NCI-H345 (cell line): ENCODE measurements at places on chromosomes 1 and 21.

DNA sequence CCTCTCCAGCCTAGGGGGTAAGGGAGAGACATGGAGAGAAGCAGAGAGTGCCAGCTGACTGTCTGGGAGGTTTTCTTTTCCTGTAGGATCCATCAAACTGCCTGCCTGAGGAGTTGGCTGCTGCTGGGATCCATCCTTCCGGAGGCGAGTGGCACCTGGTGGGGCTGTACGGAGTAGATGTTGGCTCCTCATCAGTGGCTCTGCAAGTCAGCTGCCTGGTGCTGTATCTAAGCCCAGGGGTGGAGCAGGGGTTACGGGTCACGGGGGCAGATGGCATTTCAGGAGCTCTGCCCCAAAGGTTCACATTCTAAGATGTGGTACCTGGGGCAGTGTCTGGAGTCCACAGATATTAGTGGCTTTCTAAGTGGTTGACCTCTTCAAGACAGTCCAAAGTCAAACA lies 128.0 kb downstream of the ACTL8 start:
- DNase-seq: no peak

GRCh38 chr1:166999500-167000055 lies 10.5 kb downstream of the MAEL start:
- no peak for DNase-seq

- DNase-seq: no peak
Observed at GRCh38 chr21:42614396-42614795, 39.0 kb upstream of the PDE9A start.

GRCh38 chr1:159869173-159869572 lies 6.7 kb upstream of the VSIG8 start:
- no peak for DNase-seq

GRCh38 chr1:46399307-46399706 lies 5.2 kb downstream of the FAAH start:
- DNase-seq: no peak

GRCh38 chr1:246106342-246106763 lies 400.7 kb downstream of the SMYD3 start:
- no peak for DNase-seq

- DNase-seq: no peak
Observed at GRCh38 chr1:107820801-107821200, 144.2 kb downstream of the VAV3 start.

GRCh38 chr1:35726450-35727433 lies 8.1 kb upstream of the C1orf216 start:
- DNase-seq: peak; percentile 42

DNA sequence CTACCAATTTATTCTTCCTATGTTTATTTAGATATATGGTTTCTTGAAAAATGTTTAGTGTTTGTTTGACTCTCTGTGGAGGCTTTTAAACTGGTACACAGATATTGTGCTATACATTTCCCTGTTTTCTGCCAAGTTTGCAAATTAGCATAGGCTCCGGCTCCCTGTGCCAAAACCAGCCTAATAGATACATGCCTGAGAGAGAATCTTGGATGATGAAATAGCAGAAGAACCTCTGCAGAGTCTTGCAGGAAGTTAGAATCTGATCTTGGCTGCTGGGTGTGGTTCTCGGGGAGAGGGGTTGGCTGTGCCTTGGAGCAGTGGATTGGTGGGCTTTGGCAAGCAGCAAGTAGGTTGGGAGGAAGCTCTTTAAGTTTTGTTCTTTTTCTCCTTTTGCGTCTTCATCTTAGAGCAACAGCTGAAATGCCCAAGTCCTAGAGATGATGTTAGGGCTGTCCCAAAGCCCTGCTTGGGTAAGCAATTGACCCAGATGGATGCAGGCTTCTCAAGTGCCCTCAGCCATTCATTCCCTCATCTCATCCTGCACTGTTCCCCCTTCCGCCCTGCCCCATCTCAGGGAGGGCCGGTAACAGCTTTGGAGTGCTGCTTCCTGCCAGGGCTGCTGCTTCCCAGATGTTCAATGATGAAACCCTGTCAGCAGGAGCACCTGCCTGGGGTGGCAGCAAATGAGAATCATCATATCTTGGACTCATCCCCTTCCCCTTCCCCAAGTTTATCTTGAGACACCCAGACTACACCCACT lies 9.3 kb downstream of the PLA2G2A start:
- DNase-seq: no peak

DNA sequence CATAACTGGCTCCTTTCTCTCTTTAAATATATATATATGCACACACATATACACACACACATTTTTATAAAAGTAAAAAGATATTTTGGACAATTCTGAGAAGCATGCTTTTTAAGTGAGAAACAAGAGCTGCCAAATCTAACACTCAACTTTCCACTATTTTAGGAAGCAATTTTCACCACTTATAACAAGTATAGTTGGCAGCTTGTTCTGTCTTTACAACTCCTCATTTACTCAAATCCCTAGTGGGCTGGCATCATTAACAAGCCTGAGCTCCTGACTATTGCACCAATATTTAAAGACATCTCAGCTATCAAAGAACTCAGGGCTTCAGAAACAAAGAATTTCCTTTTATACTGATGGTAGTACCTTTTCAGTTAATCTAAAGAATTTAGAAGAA lies 76.6 kb downstream of the RAB3GAP2 start:
- no peak for DNase-seq

GRCh38 chr21:38429011-38429410 lies 69.3 kb downstream of the ERG start:
- no peak for DNase-seq

GRCh38 chr1:202225131-202225530 lies 31.5 kb downstream of the LGR6 start:
- DNase-seq: no peak

- DNase-seq: no peak
Observed at GRCh38 chr1:240405751-240406150, 206.2 kb downstream of the GREM2 start.

GRCh38 chr1:234963180-234963903 lies 165.3 kb downstream of the TOMM20 start:
- no peak for DNase-seq

DNA sequence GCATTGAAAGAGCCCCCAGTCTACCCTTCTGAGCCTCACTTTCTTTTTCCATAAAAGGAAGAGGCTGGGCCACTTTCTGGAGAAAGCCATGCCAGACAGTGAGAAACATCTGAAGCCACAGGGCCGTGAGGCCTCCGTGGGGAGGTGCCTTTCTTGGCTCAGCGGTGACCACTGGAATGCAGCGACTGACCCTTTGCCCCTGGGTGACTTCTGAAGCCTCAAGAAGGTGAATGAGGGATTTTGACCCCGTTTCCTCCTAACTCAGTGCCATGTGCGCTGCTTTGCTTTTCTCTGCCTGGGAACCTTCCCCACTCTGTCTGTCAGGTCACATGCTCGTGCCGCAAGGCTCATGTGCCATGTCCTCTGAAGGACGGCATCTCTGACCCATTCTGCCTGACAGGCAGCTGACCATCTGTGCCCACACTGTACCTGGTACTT lies 44.7 kb upstream of the A3GALT2 start:
- no peak for DNase-seq

DNA sequence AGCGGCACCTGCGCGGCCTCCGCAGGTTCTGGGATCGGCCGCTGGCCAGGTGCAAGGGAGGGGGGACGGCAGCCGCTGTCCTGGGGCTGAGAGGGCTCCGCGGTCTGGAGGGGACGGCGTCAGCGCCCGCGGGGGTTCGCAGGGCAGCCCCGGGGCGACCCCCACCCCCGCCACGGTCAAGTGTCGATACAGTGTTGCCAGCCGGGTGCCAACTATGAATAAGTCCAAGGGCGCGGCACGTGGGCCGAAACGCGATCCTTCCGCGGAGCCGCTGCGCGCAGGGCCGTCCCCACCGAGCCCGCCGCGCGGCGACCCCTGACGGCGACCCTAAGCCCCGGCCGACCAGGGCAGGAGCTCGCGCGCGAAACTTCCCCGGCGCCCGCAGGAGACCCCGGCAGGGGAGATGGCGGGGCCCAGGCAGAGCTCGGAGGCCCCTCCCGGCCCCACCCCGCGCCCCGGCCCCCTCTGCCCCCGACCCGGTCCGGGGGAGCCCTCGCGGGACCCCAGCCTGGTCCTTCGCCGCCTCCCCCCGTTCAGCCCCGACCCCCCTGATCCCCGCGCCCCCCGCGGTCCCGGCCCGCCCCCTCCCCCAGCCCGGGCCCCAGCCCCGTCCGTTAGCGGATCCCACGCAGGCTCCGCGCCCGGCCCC lies 586 bp upstream of the AGPAT3 start:
- DNase-seq: peak; percentile 66

- DNase-seq: no peak
Observed at GRCh38 chr1:167467126-167467710, 51.1 kb downstream of the CD247 start.

GRCh38 chr21:44994695-44995342 lies 55.0 kb downstream of the SLX9 start:
- DNase-seq: no peak

- no peak for DNase-seq
Observed at GRCh38 chr1:83761167-83762038, 237.5 kb downstream of the TTLL7 start.

GRCh38 chr1:100087396-100087795 lies 45.3 kb downstream of the SASS6 start:
- DNase-seq: no peak

- DNase-seq: no peak
Observed at GRCh38 chr21:46055863-46056281, 42.0 kb upstream of the COL6A2 start.

GRCh38 chr1:176998183-176998795 lies 166.2 kb downstream of the ASTN1 start:
- DNase-seq: peak; percentile 78

DNA sequence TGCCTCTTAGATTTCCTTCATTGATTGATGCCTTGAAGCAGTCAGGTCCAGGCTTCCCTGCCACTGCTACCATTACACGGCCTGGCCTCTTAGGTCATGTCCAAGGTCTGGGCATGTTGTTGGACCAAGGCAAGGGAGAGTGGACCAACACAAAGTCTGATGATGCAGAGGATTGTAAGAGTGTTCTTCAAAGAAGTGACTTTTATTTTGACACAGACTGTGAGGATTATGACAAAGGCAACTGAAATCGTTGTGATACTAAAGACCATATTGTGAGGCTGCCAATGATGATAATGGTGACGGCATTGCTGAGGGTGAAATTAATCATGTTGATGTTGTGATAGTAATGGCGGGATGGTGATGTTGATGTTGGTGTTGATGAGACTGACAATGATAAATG lies 149.5 kb downstream of the GRIK3 start:
- DNase-seq: no peak

DNA sequence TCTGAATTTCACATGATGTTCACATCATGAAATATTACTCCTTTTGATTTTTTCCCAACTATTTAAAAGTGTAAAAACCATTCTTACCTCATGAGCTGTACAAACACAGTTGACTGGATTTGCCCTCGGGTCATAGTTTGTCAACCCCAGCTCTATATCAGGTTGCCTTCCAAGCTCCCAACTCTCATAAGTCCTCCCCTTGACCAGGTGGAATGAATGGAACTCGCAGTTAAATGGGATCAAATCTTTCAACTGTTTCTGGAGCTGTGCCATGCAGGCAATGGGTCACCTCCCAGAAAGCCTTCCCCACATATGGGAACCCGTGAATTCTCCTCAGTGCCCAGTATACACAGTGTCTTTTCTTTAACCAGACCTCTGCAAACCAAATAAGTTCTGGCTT lies 169.8 kb upstream of the FOXD3 start:
- no peak for DNase-seq

GRCh38 chr1:179047636-179047997 lies 21.9 kb downstream of the FAM20B start:
- DNase-seq: no peak

GRCh38 chr1:234484991-234485739 lies 6.2 kb upstream of the TARBP1 start:
- DNase-seq: no peak

GRCh38 chr1:101136739-101137138 lies 100.1 kb upstream of the S1PR1 start:
- DNase-seq: no peak

DNA sequence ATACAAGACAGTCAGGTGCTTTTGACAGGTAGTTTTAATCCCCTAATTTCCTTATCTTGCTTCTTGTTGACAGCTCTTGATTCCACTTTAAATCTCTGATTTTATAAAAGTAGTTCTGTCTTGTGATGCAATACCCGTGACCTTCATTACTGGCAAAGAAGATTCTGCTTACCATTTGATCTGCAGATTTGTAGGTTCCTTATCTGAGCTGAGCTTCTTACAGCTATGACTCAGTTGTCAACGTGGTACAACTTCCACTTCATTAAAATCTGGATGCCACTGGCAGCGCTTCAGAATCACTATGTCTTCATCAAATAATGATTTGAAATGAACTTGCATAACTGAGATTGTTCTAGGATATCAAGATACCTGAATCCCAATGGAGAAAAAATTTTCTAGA lies 543.6 kb upstream of the B3GALT2 start:
- no peak for DNase-seq

DNA sequence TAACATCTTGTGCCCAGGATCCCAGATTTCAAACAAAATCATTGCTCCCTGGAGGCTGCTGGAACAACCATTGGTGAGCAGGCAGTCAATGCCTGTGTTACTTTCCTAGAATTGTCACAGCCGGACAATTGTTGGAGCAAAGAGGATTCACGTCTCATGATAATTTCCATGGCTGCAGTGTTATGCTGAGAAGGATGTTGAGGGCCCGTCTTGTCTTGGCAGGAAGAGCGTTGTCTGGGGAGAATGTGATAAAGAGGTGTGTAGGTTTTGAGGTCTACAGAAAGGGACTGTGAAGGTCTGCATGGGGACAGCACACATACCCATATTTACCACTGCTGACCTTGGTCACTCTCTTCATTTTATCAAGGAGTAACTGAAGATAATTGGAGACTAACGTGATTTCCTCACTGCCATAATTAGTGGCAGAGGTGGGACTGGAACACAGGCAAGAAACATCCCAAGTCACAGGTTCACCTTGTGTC lies 6.3 kb downstream of the MECR start:
- no peak for DNase-seq

GRCh38 chr1:114107474-114108435 lies 45.9 kb downstream of the SYT6 start:
- DNase-seq: no peak

DNA sequence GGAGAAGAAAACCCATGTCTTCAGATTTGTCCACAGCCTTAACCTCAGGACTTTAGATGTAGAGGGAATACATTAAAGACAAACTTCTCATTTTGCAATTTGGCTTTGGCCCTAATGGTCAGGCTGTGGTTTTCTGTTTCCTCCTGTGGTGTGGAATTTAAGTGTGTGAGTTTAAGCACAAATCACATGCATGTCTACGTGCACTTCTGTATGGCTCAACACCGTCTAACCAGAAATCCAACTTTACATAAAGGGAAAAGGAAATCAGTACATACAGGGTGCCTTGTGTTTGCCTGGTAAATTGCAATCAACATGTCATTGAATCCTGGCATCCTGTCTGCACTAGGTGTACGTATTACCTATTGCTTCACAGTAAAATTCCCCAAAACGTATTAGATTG lies 1.2 kb upstream of the ZNF124 start:
- no peak for DNase-seq

- no peak for DNase-seq
Observed at GRCh38 chr1:44802306-44803061, 2.3 kb downstream of the PLK3 start.

GRCh38 chr1:173114346-173114745 lies 63.6 kb upstream of the TNFSF18 start:
- no peak for DNase-seq

GRCh38 chr1:230299191-230300006 lies 126.7 kb downstream of the PGBD5 start:
- DNase-seq: peak; percentile 56
